CD8-positive, alpha-beta T cell (primary cell): ENCODE measurements at places on chromosomes 16 and 17. TPM values are rescaled to one million over a fixed set of nuclear protein-coding genes. Genes with fewer than 3 reads are reported as not detected.

DNA sequence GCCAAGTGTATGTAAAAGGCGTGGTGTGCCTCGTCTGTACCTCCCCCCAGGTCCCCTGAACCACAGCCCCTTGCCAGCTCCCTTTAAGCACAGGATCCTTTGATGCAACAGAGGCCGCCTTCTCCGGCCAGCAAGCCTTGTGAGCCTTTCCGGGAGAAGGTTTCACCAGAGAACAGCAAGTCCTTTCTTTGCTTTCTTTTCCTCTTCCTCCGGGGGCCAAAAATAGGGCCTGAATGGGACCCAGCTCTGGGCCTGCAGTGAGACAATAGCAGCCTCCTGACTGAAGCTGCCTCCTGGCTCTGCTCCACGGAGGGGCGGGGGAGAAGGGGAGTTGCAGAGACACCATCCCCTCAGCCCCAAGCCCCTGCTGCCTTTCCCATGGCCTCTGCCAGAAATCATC lies 9.0 kb downstream of the ADGRG1 start:
- no peak for DNase-seq

DNA sequence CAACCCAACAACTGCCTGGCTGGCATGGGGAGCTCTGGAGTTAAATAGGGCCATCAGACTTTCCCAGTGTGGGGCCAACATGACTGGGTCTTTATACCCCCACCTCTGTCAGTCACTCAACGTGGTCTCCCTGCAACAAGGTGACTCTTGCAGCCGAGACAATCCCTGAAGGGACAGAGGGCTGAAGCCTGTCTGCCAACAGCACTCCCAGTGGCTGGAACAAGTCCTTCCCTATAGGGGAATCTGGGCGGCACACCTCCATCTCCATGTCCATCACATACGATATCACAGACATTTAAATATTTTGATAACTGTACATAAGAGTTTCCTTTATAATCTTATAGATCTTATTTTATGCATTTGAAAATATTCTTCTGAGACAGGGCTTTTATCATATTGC lies 4.8 kb upstream of the MAPT start:
- DNase-seq: no peak

The OR4D1 gene
- 0.61 TPM for total RNA-seq

GRCh38 chr16:86761111-86762031 lies 183.0 kb downstream of the FOXL1 start:
- DNase-seq: peak; percentile 25

The TEKT5 gene
- not detected for total RNA-seq

The FADS6 gene
- not detected for total RNA-seq

The ZFP90 gene
- 17.0 TPM for total RNA-seq

GRCh38 chr16:51407921-51408320 lies 256.9 kb upstream of the SALL1 start:
- DNase-seq: no peak

The RNF227 gene
- total RNA-seq: 2.8 TPM

The USP43 gene
- total RNA-seq: 0.22 TPM

GRCh38 chr16:7405166-7405565 lies 72.5 kb downstream of the RBFOX1 start:
- DNase-seq: no peak

- DNase-seq: no peak
Observed at GRCh38 chr16:84595052-84595481, 22.8 kb downstream of the COTL1 start.

DNA sequence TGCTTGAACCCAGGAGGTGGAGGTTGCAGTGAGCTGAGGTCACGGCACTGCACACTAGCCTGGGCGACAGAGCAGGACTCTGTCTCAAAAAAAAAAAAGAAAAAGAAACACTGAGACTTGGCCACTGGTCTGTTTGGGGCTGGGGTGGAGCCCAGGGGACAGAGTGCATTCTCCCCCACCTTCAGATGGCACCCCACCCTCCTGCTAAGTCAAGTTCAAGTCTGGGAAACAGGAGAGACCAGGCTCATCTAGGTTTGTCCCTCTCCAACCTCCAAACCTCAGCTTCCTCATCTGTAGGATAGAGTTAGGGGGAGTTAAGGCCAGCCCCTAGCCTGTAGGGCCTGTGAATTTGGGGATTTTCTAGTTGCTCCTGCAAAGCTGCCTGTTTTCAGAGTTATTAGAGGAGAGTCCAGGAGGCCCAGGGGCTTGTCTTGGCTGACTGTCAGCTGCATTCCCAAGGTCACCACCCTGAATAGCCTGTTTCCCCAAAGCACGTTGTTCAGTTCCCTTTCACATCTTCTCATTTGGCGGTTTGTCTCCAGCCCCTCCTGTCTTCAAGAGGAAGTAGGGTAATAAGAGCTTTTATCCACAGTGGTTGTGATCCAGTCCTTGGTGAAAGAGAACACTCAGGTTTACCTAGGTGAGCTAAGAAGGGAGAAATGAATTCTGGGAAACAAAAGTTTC lies 2.2 kb downstream of the MT3 start:
- no peak for DNase-seq

GRCh38 chr17:45907750-45908395 lies 13.5 kb downstream of the MAPT start:
- no peak for DNase-seq

GRCh38 chr17:29562615-29563014 lies 4.2 kb downstream of the ABHD15 start:
- no peak for DNase-seq

The FSCN2 gene
- 0.36 TPM for total RNA-seq

DNA sequence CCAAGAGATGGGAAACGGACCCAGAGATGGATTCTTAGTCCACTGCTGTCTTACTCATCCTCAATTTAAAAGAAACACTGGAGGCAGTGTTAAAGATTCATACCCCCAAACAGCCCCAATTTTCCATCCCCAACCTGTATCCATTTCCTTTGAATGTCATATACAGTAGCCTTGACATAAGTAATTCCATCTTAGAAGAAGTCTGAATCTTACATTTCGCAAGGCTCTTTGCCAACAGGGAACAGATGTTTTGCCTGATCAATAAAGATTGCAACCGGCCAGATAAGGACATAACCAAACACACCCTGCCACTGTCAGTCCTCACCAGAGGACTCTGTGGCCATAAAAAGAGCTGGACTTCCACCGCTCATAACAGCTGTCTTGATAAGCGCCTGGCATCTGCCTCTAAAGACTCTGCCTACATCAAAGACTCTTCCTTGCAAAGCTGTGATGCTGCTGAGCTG lies 59.0 kb upstream of the MED9 start:
- no peak for DNase-seq

DNA sequence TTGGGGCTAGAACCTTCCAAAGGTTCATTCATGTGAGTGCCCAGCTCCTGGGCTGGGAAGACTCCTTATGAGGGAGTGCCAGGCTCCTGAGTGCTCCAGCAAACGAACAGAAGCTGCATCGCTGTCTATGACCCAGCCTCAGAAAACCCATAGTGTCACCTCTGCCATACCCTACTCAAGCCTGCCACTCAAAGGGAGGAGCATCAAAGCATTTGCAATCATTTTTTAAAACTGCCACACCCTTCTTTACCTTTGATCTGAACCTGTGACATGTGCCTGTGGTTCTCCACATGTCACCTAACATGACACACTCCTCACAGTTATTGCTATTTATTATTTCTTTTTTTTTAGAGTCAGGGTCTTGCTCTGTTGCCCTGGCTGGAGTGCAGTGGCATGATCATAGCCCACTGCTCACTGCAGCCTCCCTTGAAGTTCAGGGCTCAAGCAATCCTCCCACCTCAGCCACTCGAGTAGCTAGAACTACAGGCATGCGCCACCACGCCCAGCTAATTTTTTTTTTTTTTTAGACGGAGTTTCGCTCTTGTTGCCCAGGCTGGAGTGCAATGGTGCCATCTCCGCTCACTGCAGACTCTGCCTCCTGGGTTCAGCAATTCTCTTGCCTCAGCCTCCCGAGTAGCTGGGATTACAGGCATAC lies 7.3 kb upstream of the KDM8 start:
- peak; percentile 70 for DNase-seq

The ZDHHC1 gene
- not detected for total RNA-seq

The PTX4 gene
- total RNA-seq: not detected

DNA sequence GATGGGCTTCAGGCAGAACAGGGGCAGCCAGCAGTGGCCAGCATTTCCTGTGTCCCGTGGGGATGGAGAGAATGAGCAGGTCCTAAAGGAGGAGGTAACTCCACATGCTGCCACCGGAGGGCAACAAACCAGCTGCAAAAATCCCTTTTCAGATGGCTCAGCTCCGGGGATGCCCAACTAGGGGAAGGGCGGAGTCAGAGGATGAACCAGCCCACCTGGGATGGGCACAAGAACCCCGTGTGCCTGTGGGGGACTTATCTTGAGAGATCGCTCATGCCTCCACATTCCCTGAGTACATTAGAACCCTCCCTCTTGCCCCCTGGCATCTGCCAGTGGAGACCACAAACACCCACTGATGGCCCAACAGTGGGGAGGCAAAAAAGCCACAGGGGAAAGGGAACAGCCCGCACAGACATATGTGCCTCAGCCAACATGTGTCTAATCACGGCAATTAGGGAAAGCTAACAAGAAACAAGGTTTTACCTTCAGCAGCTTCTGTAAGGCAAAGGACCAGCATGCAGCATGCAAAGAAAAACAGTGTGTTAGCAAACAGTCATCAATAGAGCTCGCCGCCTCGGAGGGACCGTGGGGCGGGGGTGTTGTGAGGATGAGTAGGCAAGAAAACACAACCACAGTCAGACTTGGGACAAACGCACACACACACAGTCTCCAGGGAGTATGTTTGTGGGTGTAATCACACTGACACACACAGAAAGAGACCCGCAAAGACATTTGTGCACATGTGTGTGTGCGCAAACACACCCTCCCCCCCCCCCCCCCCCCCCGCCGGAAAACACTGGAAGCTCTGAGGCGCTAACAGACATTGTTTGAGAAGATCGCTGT lies 64.0 kb downstream of the MYO18A start:
- peak; percentile 53 for DNase-seq
